ENCODE measurements at places on chromosomes 12 and 14.

DNA sequence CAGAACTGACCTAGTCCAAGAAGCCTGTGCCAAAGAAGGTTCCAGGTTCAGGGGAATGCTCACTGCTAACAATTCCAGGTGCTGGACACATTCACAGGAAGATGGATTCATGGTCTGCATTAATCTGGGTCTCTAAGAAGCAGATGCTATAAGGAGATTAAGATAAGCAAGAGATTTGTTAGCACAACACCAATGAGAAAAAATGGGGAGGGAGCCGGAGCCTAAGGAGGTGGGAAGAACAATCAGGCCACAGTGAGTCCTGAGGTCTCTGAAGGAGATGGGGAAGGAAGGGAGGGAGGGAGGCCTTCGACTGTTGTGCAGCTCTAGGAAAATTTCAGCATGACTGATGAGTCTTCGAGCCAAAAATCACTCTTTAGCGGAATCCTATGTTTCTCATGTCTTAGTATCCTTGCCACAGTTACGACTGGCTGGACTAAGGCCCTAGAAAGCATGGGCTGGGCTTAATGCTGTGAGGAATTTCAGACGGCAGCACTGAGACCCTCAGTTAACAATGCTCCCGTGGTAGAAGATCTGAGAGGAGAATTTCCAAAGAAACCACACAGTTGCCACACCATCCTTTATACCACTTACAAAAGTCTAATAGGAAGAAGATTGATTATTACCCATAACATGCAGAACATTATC, 31.5 kb upstream of the PTGDR start:
- no peak for DNase-seq

GRCh38 chr12:128789356-128789929, 34.3 kb downstream of the SLC15A4 start:
- no peak for DNase-seq

DNA sequence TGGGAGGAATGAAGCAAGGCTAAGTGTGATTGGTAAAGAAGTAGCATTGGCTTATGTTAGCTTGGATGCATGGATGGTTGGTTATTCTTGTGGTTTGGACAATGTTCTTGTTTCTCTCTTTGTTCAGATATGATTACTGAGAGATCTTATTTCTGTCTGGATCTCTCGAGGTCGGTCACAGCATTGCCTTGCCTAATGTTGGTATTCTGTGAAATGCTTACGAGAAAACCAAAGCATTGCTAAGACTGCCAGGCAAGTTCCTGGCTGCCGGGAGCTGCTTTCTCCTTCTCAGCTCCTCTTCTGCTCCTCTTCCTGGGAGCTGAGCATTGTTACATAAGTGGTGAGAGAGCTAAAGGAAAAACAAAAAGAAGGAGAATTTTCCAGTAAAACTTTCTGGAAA, 7.4 kb upstream of the RND1 start:
- no peak for DNase-seq

DNA sequence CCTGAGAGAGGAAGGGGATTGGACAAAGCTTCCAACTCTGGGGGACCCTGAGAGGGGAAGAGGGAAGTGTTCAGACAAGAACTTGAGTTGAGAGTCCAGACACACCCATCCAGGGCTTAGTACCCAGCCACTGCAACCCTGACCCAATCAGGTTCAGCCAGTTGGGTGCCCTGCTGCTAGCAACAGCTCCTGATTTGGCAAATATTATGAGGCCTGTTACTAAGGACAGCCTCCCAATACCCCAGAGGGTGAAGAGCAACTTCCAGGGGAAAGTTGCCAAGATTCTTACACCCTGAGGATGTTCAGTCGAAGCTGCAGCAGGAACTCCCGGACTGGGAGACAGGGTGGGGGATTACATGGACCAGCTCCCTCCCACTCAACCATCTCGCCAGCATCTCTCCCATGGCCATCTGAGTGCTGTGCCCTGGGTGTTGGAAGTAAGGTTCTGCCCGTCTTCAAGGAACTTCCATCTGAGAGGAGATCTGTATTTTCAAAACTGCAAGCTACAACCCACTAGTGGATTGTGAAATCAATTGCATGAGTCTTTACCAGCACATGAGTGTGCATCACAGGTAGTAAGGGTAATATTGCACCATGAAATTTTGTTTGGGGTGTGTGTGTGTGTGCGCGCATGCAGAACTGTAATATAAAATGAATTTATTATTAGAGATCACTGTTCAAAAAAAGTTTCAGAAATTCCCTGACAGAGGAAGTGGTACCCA, 11.5 kb upstream of the KRT78 start:
- DNase-seq = no peak

- DNase-seq = no peak
Observed at GRCh38 chr14:71566276-71566675, 366.0 kb upstream of the RGS6 start.

GRCh38 chr12:98513379-98514322, 1.7 kb upstream of the TMPO start:
- no peak for DNase-seq

DNA sequence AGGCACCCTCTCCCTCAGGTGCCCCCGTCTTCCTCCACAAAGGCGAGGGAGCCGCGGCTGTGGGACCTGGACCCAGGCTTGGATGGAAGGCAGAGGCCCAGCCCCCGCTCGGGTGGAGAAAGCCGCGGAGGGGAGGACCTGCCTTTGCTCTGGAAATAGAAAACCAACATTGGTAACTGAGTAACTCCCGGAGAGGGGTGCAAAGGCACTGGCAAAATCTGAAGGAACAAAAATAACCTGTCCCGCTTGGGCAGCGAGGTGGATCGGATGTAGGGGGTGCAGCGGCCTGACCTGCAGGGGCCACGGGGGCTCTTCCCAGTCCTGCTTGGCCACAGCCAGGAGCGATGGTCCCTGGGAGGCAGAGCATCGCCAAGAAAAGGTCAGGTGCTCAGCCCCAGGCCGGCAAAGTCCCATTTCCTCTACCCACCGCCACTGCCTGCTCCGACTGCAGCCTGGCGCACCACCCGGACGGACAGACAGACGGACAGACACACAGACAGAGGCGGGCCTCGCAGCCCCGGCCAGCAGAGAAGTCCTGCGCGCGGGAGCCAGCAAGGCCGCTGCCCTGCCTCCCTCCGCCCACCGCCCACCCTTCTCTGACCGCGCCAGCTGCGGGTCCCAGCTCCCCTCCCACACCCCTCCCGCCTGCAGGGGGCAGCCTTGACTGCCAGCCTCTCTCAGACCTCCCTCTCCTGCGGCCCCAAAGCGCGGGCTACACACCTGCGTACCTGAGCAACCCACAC, 21.4 kb upstream of the TMEM106C start:
- no peak for DNase-seq

DNA sequence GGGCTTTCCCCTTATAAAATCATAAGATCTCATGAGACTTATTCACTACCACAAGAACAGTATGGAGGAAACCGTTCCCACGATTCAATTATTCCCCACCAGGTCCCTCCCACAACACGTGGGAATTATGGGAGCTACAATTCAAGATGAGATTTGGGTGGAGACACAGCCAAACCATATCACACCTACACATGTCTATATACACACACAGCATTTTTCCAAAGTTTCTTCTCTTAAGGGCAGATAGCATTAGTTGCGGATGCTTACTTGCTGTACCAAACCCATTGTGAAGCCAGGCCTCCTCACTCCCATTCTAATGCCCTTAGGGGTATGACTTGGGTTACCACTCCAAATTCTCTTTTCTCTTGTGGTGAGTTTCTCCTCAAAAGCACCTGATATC, 104.1 kb upstream of the RAP1B start:
- DNase-seq = no peak

GRCh38 chr12:104575442-104576186, 118.9 kb downstream of the CHST11 start:
- no peak for DNase-seq

GRCh38 chr14:102321456-102322422, 2.2 kb downstream of the ZNF839 start:
- no peak for DNase-seq

GRCh38 chr12:106311139-106311538, 8.6 kb downstream of the TCP11L2 start:
- DNase-seq = no peak

- DNase-seq = no peak
Observed at GRCh38 chr12:2689393-2689792, 105.4 kb upstream of the FKBP4 start.

DNA sequence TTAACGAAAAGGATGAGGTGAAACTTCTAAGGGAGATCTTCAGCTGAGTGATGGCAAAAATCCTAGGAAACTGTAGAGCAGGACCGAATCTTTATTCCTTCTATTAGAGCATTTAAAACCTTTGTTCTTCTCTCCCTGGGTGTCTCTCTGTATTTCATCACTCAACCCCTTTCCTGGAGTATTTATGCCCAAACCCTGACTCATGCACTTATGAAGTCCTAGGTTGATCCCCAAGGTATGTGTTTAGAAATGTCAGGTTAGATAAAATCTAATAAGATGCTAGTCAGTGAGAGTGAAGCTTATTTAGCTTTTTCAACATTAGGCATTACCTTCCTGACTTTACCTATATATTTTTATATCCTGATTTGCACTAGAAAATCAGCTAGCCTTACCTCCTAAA, 239.8 kb upstream of the NPAS3 start:
- DNase-seq = no peak

DNA sequence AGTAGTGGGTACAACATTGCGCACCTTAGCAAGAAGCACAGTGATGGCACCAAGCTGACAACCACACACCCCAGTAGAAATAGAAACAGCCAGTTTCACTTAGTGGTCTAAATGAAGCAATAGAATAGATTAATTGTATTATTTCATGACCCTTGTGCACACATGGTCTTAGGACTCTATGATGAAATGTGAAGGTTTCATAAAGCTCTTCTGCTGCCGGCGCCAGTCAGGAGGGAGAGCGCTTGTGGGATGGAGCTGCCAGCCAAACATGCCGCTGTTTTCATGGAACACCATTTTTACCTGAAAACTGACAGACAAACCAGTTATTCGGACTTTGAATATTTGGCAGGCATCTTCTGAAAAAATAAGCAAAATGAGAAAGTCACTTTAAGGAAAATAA, 100.0 kb downstream of the PPP2R5C start:
- DNase-seq = no peak

DNA sequence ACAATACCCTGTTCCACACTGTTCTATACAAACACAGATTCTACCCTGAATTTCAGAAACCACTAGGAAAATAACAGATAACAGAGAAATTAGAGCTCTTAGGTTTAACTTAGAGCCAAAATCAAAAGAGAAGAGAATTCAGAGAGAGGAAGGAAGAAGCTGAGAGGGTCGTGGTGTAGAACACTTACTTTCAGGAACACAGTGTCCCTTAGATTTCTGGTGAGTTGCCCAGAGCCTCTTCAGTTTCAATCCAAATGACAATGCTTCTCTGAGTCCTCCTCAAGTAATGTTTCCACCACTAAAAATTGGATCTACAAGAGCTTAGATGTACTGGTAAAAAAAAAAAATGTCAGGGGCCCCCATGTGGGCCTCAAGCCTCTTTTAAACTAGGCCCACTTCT, 2.6 kb downstream of the YAF2 start:
- DNase-seq = no peak

GRCh38 chr14:32224737-32225377, 21.8 kb upstream of the RNU6-8 start:
- no peak for DNase-seq

DNA sequence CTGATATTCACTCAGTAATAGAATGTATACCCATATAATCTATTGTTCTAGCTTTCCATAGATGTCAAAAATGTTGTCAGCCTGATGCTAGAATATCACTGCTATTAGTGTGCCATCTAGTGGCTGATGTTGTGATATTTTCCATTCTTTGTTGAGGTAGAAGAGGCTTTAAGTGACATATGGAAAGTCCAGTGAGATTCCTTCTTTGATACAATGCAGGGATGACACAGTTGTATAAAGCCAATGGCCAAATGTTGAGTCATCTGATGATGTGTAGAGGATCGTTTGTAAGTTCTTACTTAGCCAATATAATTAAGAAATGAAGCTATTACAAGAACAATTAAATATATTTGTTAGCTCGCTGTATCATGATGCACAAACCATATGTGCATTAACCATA, 58.1 kb upstream of the PCED1B start:
- peak; percentile 54 for DNase-seq

- DNase-seq = no peak
Observed at GRCh38 chr12:124639122-124639806, 71.9 kb upstream of the NCOR2 start.
